Glutamatergic neuron (in vitro differentiated cells): ENCODE measurements at places on chromosomes 3 and 15.

DNA sequence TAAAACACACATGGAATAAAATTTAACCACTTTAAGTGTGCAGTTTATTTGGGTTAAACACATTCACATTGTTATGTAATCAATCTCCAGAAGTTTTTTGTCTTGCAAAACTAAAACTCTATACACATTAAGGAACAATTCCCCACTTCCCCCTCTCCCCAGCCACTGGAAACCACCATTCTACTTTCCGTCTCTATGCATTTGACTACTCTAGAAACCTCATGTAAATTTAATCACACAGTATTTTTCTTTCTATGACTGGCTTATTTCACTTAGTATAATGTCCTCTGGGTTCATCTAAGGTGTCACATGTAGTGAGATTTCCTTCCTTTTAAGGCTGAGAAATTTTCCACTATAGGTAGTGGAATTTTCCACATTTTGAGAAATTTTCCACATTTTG, 568.7 kb upstream of the UBE2E2 start:
- DNase-seq, result no peak

GRCh38 chr3:36394176-36394575, 13.9 kb downstream of the STAC start:
- no peak for DNase-seq

DNA sequence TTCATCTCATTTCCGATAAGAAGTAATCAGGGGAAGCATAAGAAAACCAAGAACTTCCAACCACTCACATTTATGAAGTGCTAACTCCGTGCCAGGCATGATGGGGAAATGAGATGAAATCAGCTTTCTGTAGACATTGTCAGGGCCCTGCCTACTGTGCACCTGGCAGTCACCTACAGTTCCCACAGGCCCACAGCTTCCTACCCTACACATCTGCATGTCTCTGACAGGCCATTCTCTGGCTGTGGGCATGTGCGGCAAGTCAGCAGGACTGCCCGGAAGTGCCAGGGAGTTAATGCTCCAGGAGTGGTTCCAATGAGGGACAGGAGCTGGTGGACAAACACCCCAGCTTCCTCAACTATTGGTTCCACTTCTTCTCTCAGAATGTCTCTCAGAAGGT, 24.3 kb downstream of the EIF1B start:
- DNase-seq, result no peak

GRCh38 chr15:31125061-31125460, 23.5 kb upstream of the TRPM1 start:
- no peak for DNase-seq

- DNase-seq, result no peak
Observed at GRCh38 chr3:32399030-32399620, 7.5 kb downstream of the CMTM7 start.

GRCh38 chr3:59759298-59760031, 709.6 kb upstream of the CFAP20DC start:
- DNase-seq, result no peak
